ENCODE measurements at places on chromosomes 4 and X. TPM values are rescaled to one million over a fixed set of nuclear protein-coding genes. Genes with fewer than 3 reads are reported as not detected.

DNA sequence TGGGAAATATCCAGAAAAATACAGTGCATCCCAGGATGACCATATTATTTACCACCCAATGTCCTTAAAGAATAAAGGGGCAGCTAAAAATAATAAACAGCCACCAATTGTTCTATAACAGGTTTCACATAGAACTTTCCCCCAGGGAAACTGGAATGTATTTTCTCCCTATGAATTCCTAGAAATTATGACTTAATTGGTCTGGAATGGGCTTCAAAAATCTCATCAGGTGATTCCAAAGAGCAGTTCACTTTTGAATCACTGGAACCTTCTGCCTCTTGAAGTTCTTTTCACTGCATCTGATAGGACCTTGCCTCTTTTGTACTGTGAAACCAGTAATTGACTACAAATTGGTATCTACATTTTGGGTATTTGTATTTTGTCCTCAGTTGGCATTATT is 119.3 kb downstream of the ZNF330 start:
- H3K36me3 ChIP-seq: no peaks in the 10 kb centered on the region
- H3K4me3 ChIP-seq: no peak overlapping the region
- no peak overlapping the region for H3K27ac ChIP-seq
- DNase-seq: no peak
- H3K4me1 ChIP-seq: no peaks in the 10 kb centered on the region

SLC26A1 gene
- 0.35 TPM for total RNA-seq

- no peaks in the 10 kb centered on the region for H3K27me3 ChIP-seq
- H3K4me1 ChIP-seq: no peaks in the 10 kb centered on the region
- no peaks in the 10 kb centered on the region for H3K36me3 ChIP-seq
Observed at GRCh38 chrX:9825129-9825790, 39.0 kb downstream of the SHROOM2 start.

DNA sequence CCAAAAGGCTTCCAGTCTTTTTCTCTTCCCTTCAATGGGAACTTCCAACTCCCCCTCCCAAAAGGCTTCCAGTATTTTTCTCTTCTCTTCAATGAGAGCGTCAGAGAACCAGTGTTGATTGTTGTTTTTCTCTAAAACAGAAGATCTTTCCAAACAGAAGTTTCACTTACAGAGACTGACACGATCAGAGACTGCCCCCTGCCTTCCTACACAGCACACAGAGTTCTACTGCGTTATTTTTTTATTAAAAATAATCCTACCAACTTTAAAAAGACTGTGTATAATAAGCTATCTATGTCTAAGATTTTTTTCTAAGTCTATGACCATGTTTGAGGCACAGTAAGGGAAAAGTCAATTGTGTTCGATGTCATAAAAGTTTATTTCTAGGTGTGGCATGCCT is 3.5 kb upstream of the HTR2C start:
- DNase-seq: peak; percentile 40
- H3K36me3 ChIP-seq: no peaks in the 10 kb centered on the region
- H3K27ac ChIP-seq: no peak overlapping the region
- H3K27me3 ChIP-seq: peaks cover 62% of the 10 kb centered on the region

DNA sequence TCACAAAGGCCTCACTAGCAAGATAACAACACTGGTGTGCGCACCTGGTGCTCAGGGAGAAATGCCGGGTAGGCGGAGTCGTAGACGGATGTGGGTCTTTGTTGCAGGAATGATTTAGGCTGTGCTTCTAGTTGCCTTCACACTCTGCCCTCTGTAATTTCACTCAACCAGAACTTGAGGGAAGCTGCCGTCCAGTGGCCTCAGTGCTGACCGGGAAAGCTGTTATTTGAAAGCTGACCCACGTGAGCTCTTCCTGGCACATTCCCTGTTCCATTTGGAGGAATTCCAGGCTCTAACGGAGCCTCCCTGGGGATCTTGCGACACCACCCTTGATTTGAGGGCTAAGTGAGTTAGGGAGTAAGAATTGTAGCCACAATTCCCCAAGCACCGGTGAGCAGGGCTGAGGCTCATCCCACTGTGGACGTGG is 15.9 kb downstream of the SH3TC1 start:
- H3K27me3 ChIP-seq: no peaks in the 10 kb centered on the region
- no peaks in the 10 kb centered on the region for H3K4me1 ChIP-seq
- peak; percentile 72 for DNase-seq
- peaks cover 83% of the 10 kb centered on the region for H3K36me3 ChIP-seq
- no peak overlapping the region for H3K27ac ChIP-seq
